Cerebellum (tissue), 4 donors: ENCODE measurements at places on chromosomes 3 and 15.
A peak's percentile ranks its signal among the peaks of the same experiment; 100 is the strongest.

DNA sequence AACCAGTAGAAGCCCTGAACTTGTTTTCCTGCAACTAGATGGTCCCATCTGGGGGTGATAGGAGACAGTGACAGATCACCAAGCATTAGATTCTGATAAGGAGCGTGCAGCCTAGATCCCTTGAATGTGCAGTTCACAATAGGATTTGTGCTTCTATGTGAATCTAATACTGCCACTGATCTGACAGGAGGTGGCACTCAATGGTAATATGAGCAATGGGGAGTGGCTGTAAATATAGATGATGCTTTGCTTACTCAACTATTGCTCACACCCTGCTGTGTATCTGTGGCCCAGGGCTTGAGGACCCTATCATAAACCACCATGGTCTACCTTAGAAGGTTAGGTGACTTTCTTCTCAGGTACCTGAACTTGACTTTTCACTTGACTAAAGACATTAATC is 417.1 kb upstream of the ARHGEF26 start:
- DNase-seq, result no peak

DNA sequence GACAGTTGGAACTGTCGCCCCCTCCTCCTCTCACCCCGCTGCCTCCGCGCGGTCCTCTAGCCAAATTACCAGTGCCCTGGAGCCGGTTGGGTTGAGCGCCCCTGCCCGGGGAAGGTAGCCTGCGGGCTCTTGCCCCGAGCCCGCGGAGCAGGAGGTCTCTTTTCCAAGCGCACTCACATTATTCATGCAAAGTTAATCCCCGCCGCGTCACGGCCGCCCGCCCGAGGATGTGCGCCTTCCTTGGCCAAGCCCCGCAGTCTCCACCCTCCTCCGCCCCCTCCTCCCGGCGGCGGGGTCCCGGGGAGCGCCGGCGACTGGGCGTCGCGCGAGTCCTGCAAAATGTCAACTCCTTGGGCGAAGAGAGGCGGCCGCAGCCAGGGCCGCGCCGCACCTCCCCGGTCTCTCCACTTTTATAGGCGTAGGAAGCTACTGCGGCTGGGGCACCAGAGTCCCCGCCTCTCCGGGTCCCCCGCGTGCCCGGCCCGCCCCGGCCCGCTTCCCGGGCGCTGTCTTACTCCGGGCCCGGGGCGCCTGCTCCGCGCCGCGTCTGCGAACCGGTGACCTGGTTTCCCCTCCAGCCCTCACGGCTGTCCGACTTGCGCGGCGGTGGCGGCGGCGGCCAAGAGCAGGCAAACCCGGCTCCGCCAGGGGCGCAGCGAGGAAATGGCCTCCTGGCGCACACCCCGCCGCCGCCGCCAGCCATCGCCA is at the start of gene THRB:
TSS of gene THRB (minus strand) at position 233 of the 708 bp plus-strand sequence.
- DNase-seq, result peak; percentile 16

GRCh38 chr3:124741027-124741426 is 10.8 kb downstream of the UMPS start:
- DNase-seq, result no peak

- DNase-seq, result no peak
Measured at GRCh38 chr3:104526901-104527401, 839.8 kb upstream of the ALCAM start.

DNA sequence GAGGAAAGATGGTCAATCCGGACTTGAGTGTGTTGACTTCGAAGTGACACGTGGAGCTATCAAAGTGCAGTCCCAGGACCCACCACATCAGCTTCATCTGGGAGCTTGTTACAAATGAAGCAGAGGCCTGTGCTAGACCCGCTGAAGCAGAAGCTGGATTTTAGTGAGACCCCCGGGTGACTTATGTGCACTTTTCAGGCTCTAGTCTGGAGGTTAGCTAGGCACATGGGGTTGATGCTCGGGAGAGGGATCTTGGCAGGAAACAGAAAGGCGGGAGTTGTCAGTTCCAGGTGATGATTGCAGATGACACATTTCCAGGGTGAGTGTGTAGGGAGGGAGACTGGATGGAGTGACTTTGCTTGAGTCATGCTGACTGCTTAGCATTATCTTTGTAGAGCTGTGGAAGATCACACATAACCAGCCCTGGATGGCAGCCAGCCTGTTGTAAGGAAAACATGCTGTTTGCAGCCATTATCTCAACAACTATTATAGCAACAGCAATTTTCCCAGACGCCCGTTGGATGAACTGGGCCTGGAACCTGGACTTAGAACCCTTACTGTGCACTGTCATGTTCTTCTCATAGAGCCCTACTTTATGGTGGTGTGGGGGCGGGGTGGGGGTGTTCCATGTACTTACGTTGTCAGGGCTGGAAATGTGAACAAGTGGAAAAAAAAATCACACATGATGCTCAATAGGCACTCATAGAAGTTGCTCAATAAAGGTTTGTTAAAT is 122.4 kb downstream of the THSD4 start:
- no peak for DNase-seq

GRCh38 chr3:13605555-13605954 is 56.6 kb downstream of the FBLN2 start:
- DNase-seq, result no peak

- no peak for DNase-seq
Measured at GRCh38 chr3:64888840-64889392, 201.1 kb upstream of the ADAMTS9 start.

DNA sequence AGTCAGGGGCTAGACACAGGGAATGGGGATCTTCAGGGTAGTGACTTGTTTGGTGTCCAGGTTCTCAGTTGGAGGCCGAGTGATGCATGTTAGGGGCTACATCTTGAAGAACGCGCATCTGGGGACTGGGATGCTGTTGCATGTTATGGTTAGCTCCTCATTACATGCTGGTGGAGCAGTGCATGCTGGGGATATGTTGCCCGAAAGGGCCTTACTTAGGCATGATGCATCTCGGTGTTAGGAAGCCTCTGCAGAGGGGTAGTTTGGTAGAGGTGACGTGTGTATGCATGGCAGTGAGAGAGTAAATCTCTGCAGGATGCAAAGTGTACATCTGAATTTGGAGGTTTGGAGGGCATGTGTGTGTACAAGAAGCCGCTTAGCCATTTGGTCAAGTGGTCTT is 2.4 kb downstream of the EIF4G1 start:
- DNase-seq, result no peak

- no peak for DNase-seq
Measured at GRCh38 chr3:117798687-117799386, 1089.3 kb downstream of the TUSC7 start.

GRCh38 chr3:127587876-127588275 is 2.7 kb downstream of the TPRA1 start:
- DNase-seq, result no peak
